ENCODE measurements at places on chromosomes 1 and 21. TPM values are rescaled to one million over a fixed set of nuclear protein-coding genes. Genes with fewer than 3 reads are reported as not detected.

Gene LCE3D
- not detected for total RNA-seq

Gene HEATR1
- total RNA-seq = 37.2 TPM

Gene PLPPR4
- 1.9 TPM for total RNA-seq

Gene RAB25
- total RNA-seq = not detected

Gene NEGR1
- total RNA-seq = 3.6 TPM

Gene C4BPA
- not detected for total RNA-seq

Gene FYB2
- not detected for total RNA-seq

Gene PDPN
- 4.5 TPM for total RNA-seq

Gene RIPPLY3
- not detected for total RNA-seq

Gene S100B
- total RNA-seq = 0.29 TPM

Gene HHAT
- 3.3 TPM for total RNA-seq

Gene DMBX1
- total RNA-seq = not detected

Gene OR2T29
- total RNA-seq = not detected

Gene STUM
- under 0.01 TPM for total RNA-seq

Gene MTMR11
- 13.2 TPM for total RNA-seq

Gene FCGR3A
- not detected for total RNA-seq

Gene SMIM11
- total RNA-seq = 5.1 TPM

Gene CDA
- 1.3 TPM for total RNA-seq

Measured in smooth muscle cell of trachea (primary cell).